Keratinocyte (primary cell): ENCODE measurements at places on chromosomes 7 and 10.

GRCh38 chr10:10886861-10887531 is 130.7 kb upstream of the CELF2 start:
- no peaks in the 10 kb centered on the region for H3K27me3 ChIP-seq
- no peak for DNase-seq
- no peak overlapping the region for H3K4me3 ChIP-seq
- no peaks in the 10 kb centered on the region for H3K36me3 ChIP-seq
- no peaks in the 10 kb centered on the region for H3K4me1 ChIP-seq

DNA sequence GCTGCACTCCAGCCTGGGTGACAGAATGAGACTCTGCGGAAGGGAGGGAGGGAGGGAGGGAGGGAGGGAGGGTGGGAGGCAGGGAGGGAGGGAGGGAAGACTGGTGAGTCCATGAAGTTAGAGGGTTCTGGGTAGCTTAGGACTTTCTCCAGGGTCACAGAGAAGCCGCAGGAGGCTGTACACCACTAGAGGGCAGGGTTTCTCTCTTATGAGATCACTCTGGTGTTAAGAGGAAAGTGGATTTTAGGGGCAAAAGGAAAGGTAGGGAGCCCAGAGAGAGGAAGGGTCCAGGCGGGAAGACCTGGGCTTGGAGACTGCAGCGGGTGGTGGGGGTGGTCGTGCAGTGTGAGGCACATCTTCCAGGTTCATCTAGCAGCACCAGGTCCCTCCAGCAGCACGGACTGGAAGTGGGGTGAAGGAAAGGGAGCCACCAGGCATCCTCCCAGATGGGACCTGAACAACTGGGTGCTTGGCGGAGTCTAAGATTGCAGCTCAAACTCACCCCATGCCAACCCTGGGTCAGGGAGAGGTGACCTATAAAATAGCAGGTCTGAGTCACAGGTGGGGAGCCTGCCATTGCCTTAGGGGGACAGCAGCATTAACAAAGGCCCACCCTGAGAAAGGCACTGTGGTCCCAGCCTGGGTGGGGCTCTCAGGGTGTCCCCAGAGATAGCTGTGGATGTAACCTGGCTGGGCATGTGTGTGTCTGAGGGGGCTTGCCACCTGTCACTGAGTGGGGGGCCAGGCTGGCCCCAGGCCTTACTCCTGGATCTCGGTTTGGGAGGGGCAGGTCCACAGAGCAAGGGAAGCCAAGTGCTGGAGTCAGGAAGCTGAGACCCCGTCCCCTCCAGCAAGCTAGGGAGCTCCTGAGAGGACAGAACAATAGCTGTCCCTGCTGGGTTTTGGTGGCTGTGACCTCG is 48.5 kb upstream of the SLC29A3 start:
- no peaks in the 10 kb centered on the region for H3K36me3 ChIP-seq
- no peak overlapping the region for H3K27ac ChIP-seq
- H3K4me3 ChIP-seq, result no peak overlapping the region
- peaks cover 23% of the 10 kb centered on the region for H3K4me1 ChIP-seq
- no peak for DNase-seq

DNA sequence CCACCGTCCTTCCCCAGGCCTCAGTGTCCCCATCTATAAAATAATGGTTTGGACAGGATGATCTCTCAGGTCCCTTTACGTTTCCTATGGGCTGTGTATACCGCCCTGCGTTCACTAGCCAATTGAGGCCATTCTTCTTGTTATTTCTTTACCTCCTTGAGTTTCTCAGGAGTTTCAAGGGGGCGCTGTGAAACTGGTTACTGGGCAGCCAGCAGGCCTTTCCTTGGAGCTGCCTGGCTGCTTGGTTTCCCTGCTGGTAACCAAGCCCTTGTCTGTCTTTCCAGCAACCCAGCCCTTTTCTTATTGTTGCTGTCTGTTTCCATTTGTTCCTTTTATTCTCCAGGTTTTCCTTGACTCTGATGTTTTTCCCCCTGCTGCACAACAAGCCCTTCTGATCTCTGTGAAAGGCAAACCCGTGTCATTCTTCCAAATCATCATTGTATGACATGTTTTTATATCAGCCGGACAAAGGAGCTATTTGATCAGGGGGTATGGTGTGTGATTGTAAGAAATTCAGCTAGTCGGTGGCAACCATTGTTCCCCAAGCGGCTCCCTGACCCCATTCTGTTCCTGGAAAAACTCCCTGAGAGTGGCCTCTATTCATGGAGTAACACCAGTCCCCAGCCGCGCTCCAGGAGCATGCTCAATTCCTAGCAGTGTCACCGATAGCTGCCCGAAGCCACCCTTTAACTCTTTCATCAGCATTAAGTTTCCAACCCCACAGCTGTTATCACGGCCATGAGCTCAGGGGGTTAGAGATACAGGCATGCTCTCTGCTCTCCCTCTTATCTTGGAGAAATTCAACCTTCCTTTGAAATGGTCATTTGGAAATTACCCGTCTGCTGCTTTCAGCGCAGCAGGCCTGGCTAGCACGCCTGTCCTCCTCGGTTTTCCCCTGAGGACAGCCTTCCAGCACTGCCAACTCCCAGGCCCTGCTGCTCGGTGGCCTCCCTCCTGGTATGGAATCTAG is 26.6 kb downstream of the FGF8 start:
- no peaks in the 10 kb centered on the region for H3K4me1 ChIP-seq
- no peak overlapping the region for H3K4me3 ChIP-seq

- H3K4me3 ChIP-seq, result no peak overlapping the region
- no peak for DNase-seq
- no peak overlapping the region for H3K27ac ChIP-seq
- no peaks in the 10 kb centered on the region for H3K36me3 ChIP-seq
Observed at GRCh38 chr10:91665842-91666241, 33.0 kb upstream of the PPP1R3C start.

DNA sequence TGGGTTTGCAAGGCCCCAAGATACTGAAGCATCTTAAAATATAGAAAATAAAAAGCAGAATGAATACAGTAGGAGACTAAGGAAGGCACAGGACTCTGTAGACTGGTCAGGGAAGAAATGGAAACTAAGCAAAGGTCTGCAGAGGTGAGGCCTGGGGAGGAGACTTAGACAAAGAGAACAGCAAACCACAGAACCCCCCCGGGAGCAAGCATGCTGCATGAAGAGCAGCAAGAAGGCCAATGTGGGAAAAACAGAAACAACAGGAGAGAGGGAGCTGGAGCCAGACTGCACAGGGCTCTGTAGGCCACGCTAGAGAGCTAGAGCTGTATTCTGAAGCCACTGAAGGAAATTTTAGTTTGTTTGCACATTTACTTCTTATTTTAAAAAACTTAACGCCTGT is 45.7 kb upstream of the ARID5B start:
- no peak overlapping the region for H3K27ac ChIP-seq
- H3K4me3 ChIP-seq, result no peak overlapping the region
- DNase-seq, result no peak
- no peaks in the 10 kb centered on the region for H3K4me1 ChIP-seq
- H3K27me3 ChIP-seq, result no peaks in the 10 kb centered on the region

DNA sequence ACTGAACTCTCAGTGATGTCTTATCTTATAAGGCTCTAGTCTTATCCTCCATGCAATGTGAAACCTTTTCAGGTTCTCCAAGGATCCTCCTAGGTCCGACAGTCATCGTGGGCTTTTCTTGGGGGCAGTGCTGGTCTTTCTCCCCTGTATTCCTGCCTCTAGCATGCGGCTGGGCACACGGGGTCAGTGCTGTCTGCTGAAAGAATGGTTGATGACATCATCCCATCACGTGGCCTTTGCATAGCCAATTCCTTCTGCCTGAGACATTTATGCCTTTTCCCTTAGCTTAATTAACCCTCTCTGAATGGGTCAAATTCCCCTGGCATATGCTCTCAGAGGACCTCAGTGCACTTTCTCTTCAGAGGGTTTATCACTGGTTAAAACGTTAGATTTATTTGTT is 27.0 kb upstream of the KCNK18 start:
- no peak for DNase-seq
- peaks cover 79% of the 10 kb centered on the region for H3K27me3 ChIP-seq
- no peaks in the 10 kb centered on the region for H3K36me3 ChIP-seq
- no peak overlapping the region for H3K4me3 ChIP-seq

GRCh38 chr7:98996150-98996552 is 117.8 kb downstream of the TRRAP start:
- no peak for DNase-seq
- no peaks in the 10 kb centered on the region for H3K27me3 ChIP-seq
- H3K4me1 ChIP-seq, result no peaks in the 10 kb centered on the region
- H3K36me3 ChIP-seq, result peaks cover 26% of the 10 kb centered on the region
- no peak overlapping the region for H3K27ac ChIP-seq
- no peak overlapping the region for H3K4me3 ChIP-seq

GRCh38 chr7:94394109-94394436 is 622 bp upstream of the COL1A2 start:
- no peak overlapping the region for H3K27ac ChIP-seq
- DNase-seq, result no peak
- H3K4me1 ChIP-seq, result peaks cover 9% of the 10 kb centered on the region
- H3K4me3 ChIP-seq, result no peak overlapping the region
- peaks cover 9% of the 10 kb centered on the region for H3K27me3 ChIP-seq
- H3K36me3 ChIP-seq, result no peaks in the 10 kb centered on the region

DNA sequence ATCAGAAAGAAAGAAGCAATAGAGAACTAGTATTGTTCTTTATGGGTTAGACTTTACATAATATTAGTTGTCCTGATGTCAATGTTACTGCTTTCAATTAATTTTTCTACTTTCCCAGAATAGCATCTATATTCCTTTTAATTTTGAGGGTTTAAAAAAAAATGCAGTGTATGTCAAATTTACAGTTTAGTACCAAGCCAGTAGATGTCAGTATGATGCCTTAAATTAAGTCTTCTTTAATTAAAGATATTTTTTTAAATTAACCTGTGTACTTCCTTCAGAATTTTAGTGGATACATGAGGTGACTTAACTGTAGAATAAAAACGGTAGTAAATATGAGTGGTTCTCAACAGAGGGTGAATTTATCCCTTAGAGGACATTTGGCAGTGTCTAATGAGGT is 35.2 kb upstream of the STOX1 start:
- H3K27me3 ChIP-seq, result no peaks in the 10 kb centered on the region
- H3K4me1 ChIP-seq, result peaks cover 15% of the 10 kb centered on the region
- H3K36me3 ChIP-seq, result peaks cover 6% of the 10 kb centered on the region

- no peaks in the 10 kb centered on the region for H3K4me1 ChIP-seq
- no peak overlapping the region for H3K27ac ChIP-seq
- no peaks in the 10 kb centered on the region for H3K27me3 ChIP-seq
- DNase-seq, result no peak
Observed at GRCh38 chr7:69553190-69553589, 45.1 kb upstream of the AUTS2 start.

DNA sequence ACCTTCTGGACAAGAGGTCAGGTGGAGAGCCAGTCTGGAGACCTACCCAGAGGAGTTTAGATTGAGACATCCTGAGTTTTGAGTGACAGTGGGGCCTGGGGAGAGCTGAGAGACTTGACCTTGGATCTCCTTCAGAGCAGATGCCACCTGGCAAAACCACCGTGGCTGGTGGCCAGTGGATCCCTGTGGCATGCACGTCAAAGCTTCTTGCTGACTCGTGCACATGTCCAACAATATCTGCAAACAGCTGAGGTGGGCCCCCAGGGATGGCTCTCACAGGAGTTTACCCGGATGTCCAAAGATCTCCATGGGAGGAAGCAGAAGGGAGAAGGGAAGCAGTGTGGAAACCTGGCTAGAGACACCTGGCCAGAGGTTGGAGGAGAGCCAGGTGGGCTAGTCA is 230.5 kb downstream of the FANK1 start:
- no peaks in the 10 kb centered on the region for H3K27me3 ChIP-seq
- H3K36me3 ChIP-seq, result no peaks in the 10 kb centered on the region
- no peak overlapping the region for H3K27ac ChIP-seq
- no peaks in the 10 kb centered on the region for H3K4me1 ChIP-seq
- H3K4me3 ChIP-seq, result no peak overlapping the region
- DNase-seq, result no peak

- DNase-seq, result no peak
- H3K4me3 ChIP-seq, result no peak overlapping the region
- H3K27me3 ChIP-seq, result no peaks in the 10 kb centered on the region
- peaks cover 6% of the 10 kb centered on the region for H3K4me1 ChIP-seq
- H3K36me3 ChIP-seq, result peaks cover 3% of the 10 kb centered on the region
- H3K27ac ChIP-seq, result no peak overlapping the region
Observed at GRCh38 chr7:2945171-2945570, 98.5 kb downstream of the CARD11 start.

DNA sequence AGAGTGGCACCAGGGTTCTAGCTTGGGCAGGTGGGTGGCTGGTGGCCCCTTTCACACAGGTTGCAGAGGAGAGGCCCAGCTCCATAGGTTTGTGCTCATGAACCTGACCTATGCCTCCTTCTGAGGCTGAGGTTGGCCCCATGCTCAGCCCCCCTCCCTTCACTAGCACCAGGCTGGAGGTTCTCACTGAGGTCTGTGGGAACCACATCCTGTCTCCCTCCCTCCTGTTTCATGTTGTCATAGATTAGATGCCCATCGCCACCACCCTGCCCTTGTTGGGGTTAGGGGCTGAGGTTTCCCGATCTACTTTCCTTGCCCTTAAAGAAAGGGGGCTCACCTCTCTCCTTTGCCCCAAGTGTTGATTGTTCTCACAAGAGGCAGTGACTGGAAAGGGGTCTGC is 14.7 kb downstream of the NEUROG3 start:
- H3K4me1 ChIP-seq, result no peaks in the 10 kb centered on the region
- H3K4me3 ChIP-seq, result no peak overlapping the region
- DNase-seq, result no peak
- no peaks in the 10 kb centered on the region for H3K36me3 ChIP-seq

GRCh38 chr7:113796557-113796956 is 122.3 kb downstream of the PPP1R3A start:
- no peak for DNase-seq
- no peak overlapping the region for H3K27ac ChIP-seq
- H3K4me3 ChIP-seq, result no peak overlapping the region
- H3K36me3 ChIP-seq, result no peaks in the 10 kb centered on the region

DNA sequence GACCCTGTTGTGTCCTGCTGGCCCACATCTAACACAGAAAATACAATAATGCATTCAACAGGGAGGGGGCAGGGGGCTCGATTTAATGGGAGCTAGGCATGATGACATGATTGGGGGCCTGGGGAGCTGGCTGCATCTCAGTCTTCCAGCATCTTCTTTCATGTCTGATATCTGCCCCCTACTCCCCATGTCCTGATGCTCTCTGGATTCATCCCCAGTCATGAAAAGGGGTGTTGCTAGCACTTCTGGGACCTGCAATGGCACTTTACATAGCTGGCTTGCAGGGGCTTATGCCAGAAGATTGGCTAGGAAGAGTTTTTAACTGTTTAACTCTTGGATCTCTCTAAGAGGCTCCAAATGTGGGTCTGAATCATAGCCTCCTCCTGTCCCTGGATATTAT is 94.9 kb downstream of the AOAH start:
- H3K27me3 ChIP-seq, result peaks cover 9% of the 10 kb centered on the region
- DNase-seq, result no peak
- no peak overlapping the region for H3K4me3 ChIP-seq
- no peaks in the 10 kb centered on the region for H3K36me3 ChIP-seq
- no peaks in the 10 kb centered on the region for H3K4me1 ChIP-seq
- no peak overlapping the region for H3K27ac ChIP-seq

DNA sequence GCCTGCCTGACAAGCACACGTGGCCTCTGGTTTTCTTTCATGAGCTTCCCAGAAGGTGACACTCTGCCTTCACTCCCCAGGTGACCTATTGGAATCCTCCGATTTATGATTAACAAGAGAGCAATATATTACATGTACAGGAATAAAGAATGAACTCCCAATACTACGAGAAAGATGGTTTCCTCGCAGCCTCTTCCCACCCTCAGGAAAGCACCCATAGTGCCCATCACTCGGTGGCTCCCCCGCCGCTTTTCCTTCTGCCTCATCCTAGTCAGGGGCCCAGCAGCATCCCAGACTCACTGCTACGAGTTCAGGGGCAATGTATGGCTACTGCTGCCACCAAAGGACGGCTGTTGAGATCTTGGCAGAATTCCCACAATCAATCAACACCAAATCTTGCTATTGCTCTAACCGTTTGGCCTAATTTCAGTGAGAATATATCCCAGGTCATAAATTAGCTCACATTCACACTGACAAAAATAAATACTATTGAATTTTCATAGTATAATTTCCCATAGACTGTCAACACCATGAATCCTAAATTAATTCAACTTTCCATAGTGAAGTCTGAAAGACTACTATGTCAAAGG is 196.3 kb downstream of the TNS3 start:
- no peak overlapping the region for H3K27ac ChIP-seq
- DNase-seq, result no peak
- no peaks in the 10 kb centered on the region for H3K36me3 ChIP-seq
